ENCODE measurements at places on chromosomes 4 and X.
A peak's percentile ranks its signal among the peaks of the same experiment; 100 is the strongest.

GRCh38 chr4:85170241-85170640 is 203.8 kb upstream of the WDFY3 start:
- no peak for DNase-seq

GRCh38 chrX:9293051-9293496 is 171.8 kb upstream of the TBL1X start:
- no peak for DNase-seq

DNA sequence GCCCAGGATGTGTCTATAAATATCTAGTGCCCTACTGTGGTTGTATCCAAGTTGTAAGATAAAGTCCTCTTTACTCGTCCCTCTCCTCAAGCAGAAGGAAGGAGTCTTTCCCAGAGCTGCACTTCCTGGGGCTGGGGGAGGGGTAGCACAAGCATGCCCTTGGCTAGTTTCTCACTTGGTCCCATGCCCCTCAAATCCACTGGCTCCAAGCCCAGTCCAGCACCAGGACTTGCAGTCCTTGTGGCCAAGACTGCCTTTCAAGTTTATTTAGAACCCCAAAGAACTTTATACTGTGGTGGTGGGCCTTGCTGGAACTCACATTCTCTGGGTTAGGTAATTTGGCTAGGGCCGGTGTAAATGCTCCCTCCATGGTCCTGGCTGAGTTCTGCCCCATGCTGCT is 43.2 kb upstream of the SLC10A4 start:
- DNase-seq = no peak

DNA sequence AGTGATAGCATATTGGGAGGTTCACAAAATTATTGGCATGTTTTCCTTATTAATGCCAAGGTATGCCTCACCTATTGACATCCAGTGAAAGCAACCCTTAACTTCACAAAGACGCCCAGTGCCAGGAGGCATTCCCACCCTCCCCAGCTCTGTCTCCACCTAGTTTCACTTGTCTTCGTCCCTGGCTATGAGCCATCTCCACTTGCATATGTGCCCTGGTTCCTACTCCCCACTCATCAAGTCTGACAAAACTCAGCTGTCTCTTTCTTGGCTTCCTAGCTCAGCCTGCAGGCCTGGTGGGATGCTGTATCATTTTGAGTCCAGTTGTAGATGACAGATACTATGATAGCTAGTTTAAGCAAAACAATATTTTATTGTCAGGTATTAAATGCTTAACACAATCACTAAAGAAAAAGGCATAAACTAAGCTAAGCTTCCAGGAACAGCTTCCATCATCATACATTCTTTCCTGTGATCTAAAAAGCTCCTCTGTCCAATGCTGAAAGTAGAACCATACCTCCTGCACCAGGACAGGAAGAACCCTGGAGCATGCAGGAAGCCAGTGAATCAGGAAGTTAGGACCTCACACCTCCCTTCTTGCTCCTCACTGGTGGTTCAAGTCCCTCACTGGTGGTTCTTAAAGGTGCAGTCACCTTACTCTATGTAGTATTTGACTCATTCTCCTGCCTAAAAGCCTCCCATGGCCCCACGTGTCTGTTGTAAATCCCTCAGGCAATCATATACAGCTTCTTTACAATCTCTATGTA is 410.3 kb upstream of the RASGEF1B start:
- no peak for DNase-seq

- peak; percentile 36 for DNase-seq
These were observed 47.6 kb downstream of the GRK4 start for GRCh38 chr4:3010998-3011397.

GRCh38 chr4:124591637-124592036 is 120.9 kb downstream of the ANKRD50 start:
- no peak for DNase-seq

- DNase-seq = no peak
These were observed 149.8 kb upstream of the NOCT start for GRCh38 chr4:138865765-138866164.

- no peak for DNase-seq
These were observed 354.1 kb downstream of the TEX13C start for GRCh38 chrX:125673758-125674157.

DNA sequence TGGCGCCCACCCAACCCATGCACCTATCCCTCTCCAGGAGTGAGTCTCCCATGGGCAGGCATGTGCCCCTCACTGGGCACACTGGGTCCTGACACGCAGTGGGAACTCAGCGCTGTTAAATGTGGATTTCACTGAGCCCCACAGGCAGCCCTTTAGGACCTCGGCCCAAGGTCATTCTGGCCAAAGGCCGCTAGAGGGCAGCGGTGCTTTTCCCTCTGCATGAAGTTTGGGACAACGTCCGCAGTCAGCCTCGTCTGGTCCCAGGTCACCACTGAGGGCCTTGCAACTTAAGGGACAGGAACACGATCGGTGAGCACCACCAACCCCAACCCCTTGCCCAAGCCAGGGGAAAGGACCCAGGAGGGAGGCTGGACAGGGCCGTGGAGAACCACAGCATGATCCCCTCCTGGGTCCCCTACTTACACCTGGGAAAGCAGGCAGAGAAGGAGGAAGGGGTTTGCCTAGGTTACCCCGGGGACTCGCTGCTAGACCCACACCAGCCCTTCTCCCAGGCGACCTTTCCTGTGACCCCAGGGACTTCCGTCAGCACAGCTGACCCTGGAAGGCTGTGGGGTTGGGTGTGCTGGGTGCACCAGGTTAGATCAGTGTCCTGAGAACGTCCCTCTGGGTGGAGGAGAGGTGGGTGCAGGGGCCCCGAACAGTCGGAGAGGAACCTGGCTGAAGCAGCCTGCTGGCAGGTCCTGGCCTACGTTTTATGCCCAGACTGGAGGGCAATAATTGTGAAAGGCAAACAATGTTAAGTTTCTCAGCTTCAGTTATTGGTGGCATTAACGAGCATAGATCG is 24.0 kb downstream of the CYTL1 start:
- DNase-seq = peak; percentile 10

GRCh38 chr4:107691378-107691777 is 28.7 kb downstream of the PAPSS1 start:
- DNase-seq = no peak

DNA sequence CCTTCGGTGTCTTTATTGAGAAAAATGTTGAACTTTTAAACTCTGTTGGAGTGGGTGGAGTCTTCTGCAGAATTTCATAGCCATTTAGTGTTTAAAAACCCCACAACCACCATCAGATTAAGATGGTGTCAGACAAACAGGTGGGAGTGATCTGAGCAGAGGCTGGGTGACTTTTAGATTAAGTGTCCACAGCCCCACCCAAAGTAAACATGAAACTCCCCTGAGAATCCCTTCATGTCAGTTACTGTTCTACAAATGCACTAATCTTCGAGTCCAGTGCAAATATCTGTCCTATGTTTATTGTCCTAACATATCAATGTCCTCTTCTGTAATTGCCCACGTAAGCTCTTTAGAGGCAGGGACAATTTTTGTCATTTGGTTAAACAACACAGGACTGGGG is 175.6 kb upstream of the RBPJ start:
- no peak for DNase-seq

DNA sequence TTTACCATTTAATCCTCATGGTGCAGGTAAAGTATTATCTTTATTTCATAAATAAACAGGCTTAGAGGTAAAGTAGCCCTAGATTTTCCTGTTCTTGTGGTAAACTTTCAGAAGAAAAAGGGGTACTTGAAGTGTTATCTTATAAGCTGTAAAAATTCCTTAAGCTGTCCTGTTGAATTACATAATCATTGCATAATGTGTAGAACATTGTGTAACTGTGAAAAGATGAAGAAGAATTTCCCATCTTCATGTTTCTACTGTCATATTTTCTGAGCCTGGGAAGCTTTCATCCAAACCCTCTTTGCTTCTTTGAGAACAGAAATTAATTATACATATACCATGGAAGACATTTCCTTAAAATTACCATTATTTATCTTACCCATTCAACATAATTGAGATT is 90.5 kb downstream of the ELOVL6 start:
- no peak for DNase-seq

- DNase-seq = no peak
These were observed 84.1 kb downstream of the GPR82 start for GRCh38 chrX:41808047-41808446.

All from AG04449 (cell line).